ENCODE measurements at places on chromosomes 13 and 19. TPM values are rescaled to one million over a fixed set of nuclear protein-coding genes. Genes with fewer than 3 reads are reported as not detected.

CACNG8 gene
- 1.2 TPM for total RNA-seq

PRSS57 gene
- not detected for total RNA-seq

IFNL3 gene
- not detected for total RNA-seq

NEK5 gene
- 0.07 TPM for total RNA-seq

CLIP3 gene
- 0.84 TPM for total RNA-seq

KBTBD6 gene
- 5.1 TPM for total RNA-seq

F2RL3 gene
- total RNA-seq, result not detected

WDR18 gene
- 67.5 TPM for total RNA-seq

HNRNPL gene
- 357 TPM for total RNA-seq

JSRP1 gene
- 0.77 TPM for total RNA-seq

TNNI3 gene
- total RNA-seq, result 7.7 TPM

CCDC8 gene
- not detected for total RNA-seq

PROZ gene
- total RNA-seq, result not detected

PRDX2 gene
- total RNA-seq, result 0.87 TPM

TEKTIP1 gene
- total RNA-seq, result not detected
